Stimulated activated CD4-positive, alpha-beta T cell treated with anti-CD3 and anti-CD28 coated beads, Interleukin-1b, Interleukin-23, amount 100 ng/mL, for 1 hour (primary cell): ENCODE measurements at places on chromosomes 7 and 10.

- DNase-seq: no peak
These were observed 772.1 kb downstream of the CCSER2 start for GRCh38 chr10:85100495-85100894.

GRCh38 chr7:115631782-115632181, 398.8 kb downstream of the TFEC start:
- DNase-seq: no peak

- DNase-seq: no peak
These were observed 118.2 kb downstream of the PTPN20 start for GRCh38 chr10:47029181-47030009.

- no peak for DNase-seq
These were observed at the start of gene GIGYF1 for GRCh38 chr7:100694098-100694745. Gene GIGYF1 (minus strand): TSS chr7:100694250. CDS start chr7:100688238, 6,012 bp downstream.

DNA sequence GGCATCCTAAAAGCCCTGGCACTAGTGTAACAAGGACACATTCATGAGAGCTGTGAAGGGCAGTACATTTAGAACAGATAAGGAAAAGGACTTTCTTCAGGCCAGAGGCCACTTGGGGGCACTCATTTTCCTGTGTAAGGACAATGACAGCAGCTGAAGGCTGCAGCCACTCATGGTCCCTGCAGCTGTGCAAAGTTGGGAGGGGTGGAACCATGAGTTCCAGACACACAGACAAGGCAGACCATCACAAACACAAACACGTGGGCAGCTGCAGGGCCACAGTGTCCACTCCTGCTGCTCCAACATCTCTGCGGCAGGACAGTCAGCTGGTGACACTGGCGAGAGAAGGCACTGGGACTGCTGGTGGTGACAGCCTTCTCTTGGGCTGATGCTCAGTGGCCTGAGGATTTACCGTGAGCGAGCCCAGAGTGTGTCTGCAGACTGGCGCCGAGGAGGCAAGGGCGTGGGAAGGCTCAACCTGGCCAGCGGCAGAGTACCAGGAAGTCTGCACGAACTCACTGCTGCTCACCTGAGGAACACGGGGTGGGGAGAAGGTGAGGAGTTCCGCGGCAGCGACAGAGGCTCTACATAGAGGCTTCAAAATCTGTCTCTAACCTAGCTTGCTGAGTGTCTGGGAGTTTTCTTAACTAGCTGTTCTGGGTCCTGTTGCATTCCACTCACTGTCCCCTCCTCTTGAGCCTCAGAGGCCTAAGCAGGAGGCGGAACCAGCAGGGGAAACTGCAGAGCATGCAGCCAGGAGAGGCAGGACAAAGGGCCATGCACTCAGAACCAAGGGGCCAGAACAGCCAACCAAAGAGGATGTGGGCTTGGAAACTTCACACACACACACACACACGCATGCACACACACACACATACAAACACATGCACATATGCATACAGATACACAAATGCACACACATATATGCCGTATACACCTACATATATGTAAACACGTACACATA, 76.5 kb upstream of the DDC start:
- no peak for DNase-seq

DNA sequence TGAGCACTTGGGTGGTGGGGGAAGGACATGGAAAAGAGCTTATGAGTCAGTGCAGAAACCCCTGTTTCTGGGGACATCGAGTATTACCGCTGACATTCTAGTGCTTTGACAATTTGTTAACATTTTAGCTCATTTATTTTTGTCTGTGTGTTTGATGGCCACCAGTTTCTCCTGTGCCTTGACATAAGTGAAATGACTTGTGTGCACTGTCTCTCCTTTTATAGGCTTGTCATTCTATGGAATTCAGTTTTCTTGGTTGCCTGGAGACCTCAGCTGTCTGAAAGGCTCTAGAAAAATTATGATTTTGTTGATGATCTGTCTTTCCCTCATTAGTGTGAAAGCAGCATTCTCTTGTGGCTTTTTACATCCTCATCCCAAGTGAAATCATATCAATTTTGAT, 190.0 kb upstream of the SMIM30 start:
- no peak for DNase-seq

GRCh38 chr10:129099486-129099885, 367.6 kb upstream of the MGMT start:
- no peak for DNase-seq

DNA sequence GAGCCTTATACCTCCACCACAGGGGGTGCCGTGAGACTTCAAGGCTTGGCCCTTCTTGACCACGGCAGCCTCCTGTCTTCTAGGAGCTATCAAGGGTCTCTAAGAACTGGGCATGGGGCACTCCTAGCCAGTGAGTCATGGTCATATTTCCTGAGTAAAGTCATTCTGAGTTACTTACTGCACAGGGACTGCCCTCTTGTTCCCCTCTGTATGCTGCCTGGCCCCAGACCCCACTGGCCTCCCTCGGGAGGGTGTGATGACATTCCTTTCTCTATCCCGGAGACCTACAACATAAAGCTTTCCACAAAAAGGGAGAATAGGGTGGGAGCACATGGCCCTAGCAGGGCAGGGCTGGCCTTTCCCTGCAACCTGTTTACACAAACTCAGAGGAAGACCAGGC, 21.4 kb downstream of the DPCD start:
- no peak for DNase-seq

DNA sequence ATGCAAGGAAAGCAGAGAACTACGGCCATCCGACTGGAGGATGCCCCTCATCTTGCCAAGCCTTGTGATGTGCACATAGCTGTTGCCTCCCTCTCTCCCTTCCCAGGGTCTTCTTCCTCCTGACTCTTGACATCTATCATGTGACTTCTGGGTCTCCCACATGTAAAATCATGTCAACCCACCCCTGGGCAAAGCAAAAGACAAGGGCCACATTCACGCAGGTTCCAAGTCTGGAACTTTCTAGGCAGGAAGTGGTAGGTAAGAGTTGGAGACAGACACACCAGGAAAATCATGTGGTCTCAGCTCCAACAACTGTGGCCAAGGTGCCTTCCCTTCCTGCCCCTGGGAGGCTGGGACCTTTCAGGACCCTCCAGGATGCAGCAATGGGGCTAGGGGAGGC, 187.3 kb downstream of the CXCL12 start:
- no peak for DNase-seq

DNA sequence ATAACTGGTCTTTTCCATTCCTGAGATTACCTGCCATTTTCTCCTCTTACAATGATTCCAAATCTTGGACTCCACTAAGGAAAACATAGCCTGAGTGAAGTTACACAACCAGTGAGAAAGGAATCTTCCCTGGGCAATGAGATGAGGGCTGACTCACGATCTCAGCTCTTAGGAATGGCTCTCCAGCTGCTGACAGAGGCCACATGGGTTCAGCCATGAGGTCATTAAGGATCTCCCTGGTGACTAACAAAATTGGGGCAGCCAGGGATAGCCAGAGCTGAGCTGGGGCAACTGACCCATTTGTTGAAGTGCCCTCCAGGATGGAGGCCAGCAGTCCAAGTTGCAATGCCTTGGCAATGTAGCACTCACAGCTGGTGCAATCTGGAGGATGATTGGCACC, 78.7 kb upstream of the MKLN1 start:
- no peak for DNase-seq

DNA sequence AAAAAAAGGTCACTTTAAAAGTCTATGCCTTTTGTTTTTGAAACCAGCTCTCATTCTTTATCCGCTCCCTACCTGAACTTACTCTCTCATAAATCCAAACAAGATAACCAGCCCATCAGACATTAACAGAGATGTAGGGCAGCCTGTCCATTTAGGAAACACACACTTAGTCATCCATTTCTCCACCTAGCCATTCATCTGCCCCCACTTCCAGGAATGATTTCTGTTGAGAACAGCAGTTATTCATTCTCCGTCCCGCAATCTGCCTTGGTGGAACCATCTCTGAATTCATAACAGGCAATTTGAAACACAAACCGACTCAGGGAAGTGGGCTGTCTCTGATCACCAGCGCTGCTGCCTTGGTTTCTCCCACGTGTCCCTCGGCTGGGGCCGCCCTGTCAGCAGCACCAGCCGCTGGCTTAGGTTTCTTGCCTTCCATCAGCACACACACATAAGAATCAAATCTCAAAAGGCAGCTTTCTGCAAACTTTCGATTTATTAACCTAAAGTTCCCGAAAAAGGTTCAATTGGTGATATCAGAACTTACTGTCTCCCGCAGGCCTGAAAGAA, 528.2 kb upstream of the NRP1 start:
- no peak for DNase-seq

GRCh38 chr7:27155816-27156507, 513 bp downstream of the HOXA7 start:
- DNase-seq: no peak

GRCh38 chr7:76352193-76352592, 6.6 kb downstream of the YWHAG start:
- no peak for DNase-seq

- DNase-seq: no peak
These were observed 179.9 kb downstream of the MGMT start for GRCh38 chr10:129646973-129647372.

- DNase-seq: no peak
These were observed 1.8 kb downstream of the ZNF248 start for GRCh38 chr10:37855636-37856035.
